KBM-7 (cell line): ENCODE measurements at places on chromosomes 1 and 21.

DNA sequence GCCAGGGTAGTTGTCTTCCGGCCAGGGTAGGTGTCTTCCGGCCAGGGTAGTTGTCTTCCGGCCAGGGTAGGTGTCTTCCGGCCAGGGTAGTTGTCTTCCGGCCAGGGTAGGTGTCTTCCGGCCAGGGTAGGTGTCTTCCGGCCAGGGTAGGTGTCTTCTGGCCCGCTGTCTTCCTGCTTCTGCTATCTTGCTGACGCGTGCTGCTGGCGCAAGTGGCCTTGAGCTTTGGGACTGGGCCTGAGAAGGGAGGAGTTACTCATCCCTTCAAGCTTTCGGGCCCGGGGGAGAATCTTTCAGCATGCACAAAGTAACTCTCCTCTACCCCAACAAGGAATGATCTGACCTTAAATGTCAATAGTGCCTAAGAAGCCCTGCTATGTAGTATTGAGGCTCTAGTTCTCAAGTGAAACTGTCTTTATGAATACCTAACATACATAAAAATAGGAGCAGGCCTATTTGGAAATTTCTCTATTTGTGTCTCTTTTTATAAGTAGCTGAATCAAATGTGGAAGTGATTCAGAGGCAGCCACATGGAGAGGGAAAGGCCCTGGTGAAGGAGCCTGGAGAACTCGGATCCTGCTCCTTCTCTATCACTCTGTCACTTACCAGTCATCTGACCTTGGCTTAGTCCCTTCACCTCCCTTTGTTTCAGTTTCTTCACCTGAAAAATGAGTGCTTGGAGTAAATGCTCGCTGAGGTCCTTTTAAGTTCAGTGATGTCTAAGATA is 65.6 kb downstream of the RGL1 start:
- no peak for DNase-seq

- DNase-seq = no peak
Measured at GRCh38 chr1:60052601-60053000, 21.0 kb downstream of the C1orf87 start.

DNA sequence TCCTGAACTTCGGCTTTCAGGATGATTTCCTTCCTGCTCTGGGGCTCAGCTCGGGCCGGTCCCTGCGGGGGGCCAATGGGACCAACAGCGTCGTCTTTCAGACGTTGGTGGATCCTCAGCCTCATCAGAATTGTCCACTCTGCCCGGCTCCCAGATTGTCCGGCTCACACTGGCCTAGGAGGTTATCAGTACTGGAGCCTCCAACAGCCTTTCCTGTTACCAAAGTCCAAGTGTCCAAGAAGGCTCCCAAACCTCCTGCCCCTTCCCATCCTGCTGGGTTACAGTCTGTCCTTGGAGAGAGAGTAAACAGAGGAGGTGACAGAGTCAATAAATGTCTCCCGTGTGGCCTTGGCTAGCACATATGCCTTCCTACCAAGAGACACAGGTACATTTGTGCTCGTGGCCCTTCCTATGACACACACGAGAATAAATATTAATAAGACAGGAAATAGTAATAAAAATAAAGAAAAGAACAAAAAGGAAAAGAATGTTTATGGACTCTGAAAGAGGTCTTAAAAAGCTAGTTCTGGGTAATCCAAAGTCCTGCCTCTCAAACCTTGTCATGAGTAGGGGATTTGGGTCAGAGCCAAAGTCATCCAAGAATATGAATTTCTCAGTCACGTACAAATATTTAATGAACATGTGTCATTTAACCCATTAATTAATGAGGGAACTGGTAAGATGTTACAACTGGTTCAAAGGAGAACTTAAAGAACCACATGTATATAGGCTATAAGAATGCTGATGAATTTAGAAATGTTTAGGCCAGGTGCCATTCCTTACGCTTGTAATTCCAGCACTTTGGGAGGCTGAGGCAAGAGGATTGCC is 80.8 kb upstream of the SLC2A1 start:
- no peak for DNase-seq

DNA sequence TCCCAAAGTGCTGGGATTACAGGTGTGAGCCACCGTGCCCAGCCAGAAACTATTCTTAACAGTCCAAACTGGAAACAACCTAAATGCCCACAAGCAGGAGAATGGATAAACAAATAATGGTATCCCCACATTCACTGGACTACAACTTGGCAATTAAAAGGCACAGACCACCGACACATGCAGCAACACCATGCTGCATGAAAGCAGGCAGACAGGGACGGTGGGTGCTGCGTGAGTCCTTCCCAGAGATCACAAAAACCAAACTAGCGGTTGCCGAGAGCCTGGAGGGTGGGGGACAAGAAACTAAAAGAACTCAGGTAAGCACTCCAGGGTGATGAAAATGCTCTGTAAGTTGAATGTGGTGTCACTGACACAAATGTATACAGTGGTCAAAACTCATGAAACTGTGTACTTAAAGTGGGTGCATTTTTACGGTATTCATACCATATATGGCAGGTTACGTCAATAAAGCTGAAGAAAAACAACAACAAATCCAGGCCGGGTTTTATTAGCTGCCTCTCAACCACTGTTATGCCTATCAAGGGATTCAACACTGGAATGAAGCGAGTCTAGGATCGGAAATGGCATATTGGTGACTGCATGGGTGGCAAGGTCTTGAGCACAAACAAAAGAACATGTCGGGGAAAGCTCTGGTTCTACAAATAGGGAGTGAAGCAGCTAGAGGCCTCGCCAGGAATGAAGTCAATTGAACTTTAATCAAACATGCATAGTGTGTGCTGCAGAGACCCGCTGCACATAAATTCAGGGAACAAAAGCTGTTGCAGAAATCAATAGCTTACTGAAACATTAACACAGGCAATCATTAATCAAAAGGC is 52.4 kb downstream of the SLC45A1 start:
- no peak for DNase-seq

DNA sequence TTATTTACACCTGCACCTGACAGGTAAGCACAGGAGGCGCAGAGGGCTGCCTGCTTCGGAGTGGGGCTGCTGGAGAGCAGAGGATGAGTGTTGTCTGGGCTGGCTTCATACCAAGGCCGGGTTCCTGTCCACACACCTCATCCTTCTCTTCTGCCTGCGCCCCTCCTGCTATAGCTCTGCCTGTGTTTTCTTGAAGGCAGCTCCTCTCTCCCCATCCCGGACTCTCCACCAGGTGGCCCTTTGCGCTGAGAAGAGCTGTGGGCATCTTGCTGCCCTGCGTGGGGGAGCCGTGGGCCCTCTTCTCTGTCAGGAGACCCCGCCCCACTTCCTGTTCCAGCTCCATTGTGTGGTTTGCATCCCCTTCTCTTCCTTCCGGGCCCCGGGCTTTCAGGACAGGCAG is 35.0 kb downstream of the ARHGEF10L start:
- DNase-seq = no peak

GRCh38 chr1:204316164-204316563 is 43.6 kb downstream of the PLEKHA6 start:
- DNase-seq = no peak

GRCh38 chr1:66311092-66311491 is 222.9 kb upstream of the SGIP1 start:
- DNase-seq = no peak

DNA sequence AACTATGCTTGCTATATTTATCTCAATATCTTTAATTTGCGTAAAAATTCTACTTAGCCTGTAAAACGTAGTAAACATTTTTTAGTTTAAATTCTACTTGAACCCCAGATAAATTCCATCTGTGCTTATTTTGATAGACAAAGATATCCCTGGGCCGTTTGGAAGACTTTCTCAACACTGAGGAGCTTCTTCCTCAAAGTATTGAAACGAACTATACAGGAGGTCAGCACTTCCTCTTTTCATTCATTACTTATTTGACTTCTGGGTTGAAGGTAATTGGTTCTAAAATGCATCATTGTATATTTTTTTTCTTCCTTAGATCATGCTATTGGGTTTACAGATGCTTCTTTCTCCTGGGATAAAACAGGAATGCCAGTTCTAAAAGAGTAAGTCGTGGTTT is 74.7 kb downstream of the HSPA13 start:
- DNase-seq = peak; percentile 51

DNA sequence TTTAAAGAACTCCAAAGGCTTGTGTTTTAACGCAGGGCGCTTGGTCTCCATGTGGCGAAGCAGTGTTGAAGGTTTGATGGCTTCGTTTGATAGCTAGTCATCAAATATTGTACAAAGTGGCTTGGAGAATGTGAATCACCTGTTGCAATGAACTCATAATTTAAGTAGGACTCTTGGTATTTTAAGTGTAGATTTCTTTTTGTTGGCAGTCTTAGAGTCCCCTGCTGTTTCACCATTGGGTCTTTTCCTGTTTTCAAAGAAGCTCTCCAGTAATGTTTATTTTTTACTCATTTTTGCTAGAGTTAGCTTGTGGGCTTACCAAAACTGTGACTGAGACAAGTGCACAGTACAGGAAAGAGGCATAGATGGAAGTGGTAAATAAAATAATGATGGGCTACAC is 26.2 kb downstream of the RASAL2 start:
- no peak for DNase-seq

DNA sequence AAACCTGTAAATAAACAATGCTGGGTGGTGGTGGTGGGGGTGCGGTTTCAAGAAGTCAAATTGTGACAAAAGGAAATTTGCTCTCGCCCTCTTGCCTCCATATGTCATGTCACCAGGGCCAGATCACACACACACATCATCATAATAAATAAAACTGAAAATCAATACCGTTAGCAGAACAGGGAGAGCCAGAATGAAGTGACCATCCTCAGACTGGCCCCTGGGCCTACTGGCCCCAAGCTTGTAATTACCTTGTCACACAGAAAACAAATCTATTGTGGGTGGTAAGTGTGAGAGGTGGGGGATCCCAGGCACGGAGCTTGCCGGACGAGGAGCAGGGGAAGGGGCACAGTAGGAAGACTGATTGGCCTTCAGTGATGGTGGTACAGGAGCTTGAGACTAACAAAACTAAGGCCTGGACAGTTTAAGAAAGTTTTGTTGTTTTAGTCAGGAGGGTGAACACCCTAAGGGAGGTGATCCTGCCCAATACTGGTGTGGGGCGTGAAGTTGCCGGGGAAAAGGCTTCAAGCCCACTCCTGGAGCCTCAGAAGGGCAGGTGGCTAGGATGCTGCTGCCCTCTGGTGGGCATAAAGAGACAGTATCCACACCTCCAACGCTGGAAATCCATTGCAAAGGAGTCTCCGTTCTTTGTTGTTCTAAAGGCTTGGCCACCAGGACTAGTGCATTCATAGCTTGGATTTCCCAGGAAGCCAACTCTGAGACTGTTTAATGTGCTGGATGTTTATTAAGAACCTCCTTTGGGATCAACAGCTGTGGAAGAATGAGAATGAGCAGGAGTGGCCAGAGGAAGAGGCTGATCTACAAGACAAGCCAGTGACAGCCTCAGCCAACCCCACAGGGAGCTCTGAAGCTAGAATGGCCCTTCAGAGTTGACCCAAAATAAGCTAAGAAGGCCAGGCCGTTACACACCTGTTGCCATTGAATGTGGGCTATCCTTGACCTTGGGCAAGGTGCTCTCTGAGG is 8.1 kb upstream of the C1orf216 start:
- DNase-seq = peak; percentile 62

GRCh38 chr1:114558544-114558943 is 22.9 kb downstream of the BCAS2 start:
- no peak for DNase-seq
